ENCODE measurements at places on chromosomes 13 and 19. TPM values are rescaled to one million over a fixed set of nuclear protein-coding genes. Genes with fewer than 3 reads are reported as not detected.

The SLC25A41 gene
- 0.28 TPM for total RNA-seq

The URAD gene
- total RNA-seq, result not detected

The MAP4K1 gene
- total RNA-seq, result 9.8 TPM

The GARIN5A gene
- 1.7 TPM for total RNA-seq

The RASGRP4 gene
- 4.5 TPM for total RNA-seq

The ODAD3 gene
- total RNA-seq, result 3.9 TPM

The C5AR1 gene
- total RNA-seq, result 9.6 TPM

The KLF1 gene
- total RNA-seq, result 3.0 TPM

The CYP4F3 gene
- total RNA-seq, result 1.1 TPM

The ZIM2 gene
- 0.12 TPM for total RNA-seq

The SPACA6 gene
- total RNA-seq, result 7.0 TPM

The PLIN4 gene
- 5.0 TPM for total RNA-seq

The KIR2DL3 gene
- total RNA-seq, result not detected

The ZNF90 gene
- 25.1 TPM for total RNA-seq

The RHPN2 gene
- 17.5 TPM for total RNA-seq

The CKAP2 gene
- total RNA-seq, result 19.2 TPM

The PSG7 gene
- total RNA-seq, result not detected

Data from lung (tissue), 17 donors.